ENCODE measurements at places on chromosomes 2 and 18.

DNA sequence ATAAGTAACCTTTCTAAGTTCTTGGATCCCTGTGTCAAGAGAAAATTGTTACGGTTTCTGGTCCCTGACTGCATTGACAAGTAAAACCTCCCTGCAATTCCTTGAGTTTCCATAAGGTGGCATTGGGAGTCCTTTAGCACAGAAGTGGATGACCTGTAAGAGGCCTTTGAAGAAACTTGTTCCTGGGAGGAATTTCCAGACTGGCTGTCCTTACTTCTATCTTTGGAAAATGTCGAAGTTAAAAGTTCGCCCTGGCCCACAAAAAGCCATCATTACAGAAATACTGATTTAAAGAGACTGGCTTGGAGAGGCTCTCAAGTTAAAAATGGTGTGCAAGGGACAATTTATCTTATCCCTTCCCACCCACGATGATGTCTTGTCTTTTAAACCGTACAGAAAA lies 218.4 kb downstream of the CDH20 start:
- DNase-seq: no peak

- no peak for DNase-seq
Observed at GRCh38 chr2:115771516-115771915, 1329.1 kb downstream of the DPP10 start.

GRCh38 chr18:31393286-31393685 lies 16.7 kb downstream of the DSG4 start:
- DNase-seq: no peak

DNA sequence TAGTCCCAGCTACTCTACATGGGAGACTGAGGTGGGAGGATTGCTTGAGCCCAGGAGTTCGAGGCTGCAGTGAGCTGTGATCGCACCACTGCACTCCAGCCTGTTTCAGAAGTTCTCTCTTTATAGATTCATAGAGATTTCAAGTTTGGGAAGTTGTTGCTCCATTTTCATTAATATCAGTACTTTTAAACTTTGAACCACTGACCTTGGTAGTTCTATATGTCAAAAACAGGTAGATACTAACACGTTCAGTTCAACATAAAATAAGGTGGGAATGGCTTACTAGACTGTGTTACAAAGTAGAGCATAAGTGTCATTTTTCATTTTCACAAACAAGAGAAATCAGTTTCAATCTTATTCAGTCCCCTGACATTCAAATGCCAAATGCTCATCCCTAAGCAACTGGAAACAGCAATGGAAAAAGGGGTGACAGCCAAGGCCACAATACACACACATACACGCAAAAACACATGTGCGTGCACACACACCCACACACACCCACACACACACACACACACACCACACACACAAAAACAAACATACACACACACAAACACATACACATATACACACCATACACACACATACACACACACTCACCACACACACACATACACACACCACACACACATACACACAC lies 71.7 kb downstream of the PIEZO2 start:
- DNase-seq: no peak

- no peak for DNase-seq
Observed at GRCh38 chr2:227720680-227721079, 2.9 kb upstream of the SLC19A3 start.

- DNase-seq: no peak
Observed at GRCh38 chr2:75710220-75710576, 517 bp downstream of the GCFC2 start.

DNA sequence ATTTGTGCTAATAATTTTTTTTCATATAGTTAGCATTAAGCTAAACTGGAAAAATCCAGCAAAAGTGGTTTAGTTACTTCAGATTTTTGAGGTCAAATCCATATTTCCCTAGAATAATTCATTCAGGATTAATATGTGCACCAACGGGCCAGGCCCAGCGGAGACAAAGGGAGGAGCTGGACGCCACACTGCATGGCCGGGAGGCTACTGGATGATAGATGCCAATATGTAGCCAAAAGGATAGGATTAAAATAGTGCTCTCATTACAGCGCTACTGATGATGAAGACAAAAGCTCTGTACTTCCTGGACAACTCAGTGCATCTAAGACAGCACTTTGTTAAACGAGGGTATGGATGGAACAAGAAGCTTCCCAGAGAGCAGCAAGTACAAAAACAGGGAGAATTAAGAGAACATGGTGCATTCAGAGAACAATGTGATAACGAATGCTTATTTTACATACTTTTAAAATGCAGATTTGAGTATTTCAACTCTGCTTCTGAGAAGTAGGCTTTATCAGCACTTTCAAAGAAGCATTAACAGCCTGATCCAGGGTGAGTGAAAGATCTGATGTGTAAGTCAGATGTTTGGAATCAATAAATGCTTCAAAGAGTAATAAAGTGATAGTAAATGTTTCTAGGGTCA lies 39.8 kb downstream of the PPP4R1 start:
- no peak for DNase-seq

DNA sequence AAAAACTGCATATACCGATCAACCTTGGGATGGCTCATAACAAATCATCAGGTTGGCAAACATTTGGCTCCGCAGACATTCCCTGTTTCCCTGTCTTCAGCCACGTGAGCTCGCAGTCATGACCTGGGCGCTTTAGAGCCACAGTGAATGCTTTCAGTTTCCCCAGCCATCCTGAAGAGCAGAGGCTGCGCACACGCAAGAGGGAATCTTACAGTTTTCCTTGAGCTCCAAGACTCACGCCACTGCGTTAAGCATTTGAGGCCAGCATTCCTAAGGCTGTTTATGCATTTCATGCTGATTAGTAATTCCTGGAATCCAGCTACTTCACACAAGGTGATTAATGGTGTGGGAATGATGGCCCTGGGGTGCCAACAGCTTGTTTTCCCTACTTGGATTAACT lies 95.1 kb downstream of the MTCL1 start:
- DNase-seq: no peak

DNA sequence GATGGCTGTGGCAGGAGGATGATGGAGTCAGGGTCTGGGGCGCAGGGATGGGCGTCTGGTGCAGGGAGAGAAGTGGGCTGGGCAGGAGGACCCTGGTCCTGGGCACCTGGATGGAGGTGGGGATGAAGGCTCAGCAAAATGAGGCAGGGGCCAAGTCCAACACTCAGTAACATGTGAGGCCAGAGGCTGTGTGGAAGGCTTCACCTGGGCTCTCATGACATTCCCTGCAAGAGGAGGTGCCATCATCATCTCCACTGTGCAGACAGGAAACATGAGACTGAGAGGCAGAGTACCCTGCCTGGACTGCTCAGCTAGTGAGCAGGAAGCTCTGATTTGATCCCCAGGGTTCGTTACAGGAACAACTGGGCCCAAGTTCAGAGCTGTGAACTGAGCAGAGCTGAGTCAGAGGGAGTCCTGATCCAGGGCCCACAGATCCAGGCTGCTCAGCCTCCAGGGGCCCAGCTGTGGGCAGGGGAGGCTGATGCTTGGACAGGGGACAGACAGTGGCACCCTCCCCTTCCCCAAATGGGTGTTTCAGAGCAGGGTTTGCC lies 36.9 kb downstream of the HJURP start:
- no peak for DNase-seq

DNA sequence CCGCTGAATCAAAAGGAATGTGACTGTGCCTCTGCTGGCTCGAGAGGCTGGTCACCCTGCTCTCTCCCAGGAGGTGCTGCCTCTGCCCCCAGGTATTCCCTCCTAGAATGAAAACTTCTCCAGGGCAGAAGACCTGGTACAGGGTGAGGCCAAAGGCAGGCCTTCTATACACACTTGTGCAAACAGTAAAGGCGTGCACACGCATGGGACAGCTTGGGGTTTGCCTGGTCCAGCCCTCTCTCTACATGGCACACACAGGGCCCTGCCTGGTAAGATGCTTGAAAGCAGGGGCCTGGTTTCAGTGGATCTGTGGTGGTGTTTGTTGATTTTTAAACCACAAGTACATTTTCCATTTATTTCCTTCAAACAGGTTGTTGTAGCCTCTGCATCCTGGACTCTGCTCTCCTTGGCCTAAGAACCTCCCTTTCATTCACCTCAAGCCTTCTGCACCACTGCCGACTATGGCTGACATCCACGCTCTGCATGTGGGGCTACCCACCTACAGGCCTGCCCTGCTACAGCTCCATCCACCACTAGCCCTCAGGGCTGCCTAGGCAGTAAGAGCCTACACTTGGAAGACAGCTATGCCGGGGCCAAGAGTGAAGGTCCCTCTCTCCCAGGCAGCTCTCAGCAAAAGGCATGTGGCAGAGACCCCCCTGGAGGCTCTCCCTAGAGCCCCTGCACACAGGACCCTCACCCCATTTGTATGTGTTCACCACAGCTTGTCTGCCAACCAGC lies 190.7 kb downstream of the ZBTB7C start:
- no peak for DNase-seq

DNA sequence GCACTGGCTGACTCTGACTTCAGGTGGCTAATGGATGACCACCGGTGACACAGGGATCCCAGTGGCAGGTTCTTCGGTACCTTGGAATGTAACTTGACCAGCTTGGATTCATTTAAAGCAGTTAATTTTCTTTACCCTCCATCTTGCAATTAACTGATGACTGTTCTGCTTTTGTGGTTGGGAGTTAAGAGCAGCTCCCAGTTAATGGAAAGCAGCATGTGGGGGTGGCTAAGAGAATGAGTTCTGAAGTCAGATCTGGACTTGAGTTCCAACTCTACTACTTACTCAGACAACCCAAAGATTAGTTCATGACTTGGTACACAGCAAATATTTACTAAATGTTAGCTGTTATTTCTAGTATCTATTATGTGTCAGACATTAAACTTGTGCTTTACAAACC lies 58.5 kb downstream of the FAM228A start:
- DNase-seq: no peak

DNA sequence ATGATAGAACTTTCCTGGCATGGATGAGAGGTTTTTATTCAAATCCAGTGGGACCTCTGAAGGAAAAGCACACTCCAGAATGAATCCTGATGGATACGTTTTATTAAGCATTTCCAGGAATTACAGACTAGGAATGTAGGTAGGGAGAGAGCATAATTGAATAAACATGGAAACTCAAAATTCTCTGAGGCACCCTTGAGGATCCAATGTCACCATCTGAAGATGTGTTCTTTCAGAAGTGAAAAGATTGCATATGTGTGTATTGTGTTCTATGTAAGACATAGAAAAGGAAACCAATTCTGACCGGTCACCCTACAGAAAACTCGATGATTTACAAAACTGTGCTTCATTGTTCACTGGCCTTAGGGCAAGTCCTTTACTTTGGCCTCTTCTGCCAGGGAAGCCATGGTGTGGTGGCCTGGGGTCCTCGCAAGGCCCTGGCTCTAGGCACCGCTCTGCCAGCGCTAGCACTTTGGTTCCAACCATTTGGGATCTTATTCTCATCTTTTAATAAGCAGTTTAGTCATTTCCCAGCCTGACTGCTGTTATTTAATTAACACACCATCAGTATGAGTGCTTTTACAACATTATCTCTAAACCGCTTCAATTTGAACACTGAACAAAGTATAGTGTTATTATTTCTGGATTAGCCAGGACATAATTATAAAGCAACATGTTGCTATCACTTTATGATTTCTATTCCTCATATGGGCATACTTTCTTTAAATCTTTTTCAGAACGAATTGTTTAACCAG lies 4.5 kb upstream of the GKN1 start:
- no peak for DNase-seq

GRCh38 chr18:57619876-57620275 lies 1.8 kb downstream of the NARS1 start:
- DNase-seq: no peak

DNA sequence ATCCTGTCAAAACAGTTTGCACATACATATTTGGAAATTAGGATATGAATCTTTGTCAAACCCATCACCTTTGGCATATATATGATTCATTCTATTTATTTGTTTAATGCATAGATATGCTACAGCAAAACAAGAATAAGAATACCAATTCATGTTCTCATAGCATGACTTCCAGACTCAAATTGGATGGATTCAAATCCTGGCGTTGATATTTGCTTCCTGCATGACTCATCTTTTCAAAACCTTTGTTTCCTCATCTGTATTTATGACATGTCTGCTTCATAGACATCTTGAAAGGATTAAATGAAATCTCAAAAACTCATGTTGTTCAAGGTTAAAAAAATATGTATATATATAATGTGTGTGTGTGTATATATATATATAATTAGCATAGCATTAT lies 261.3 kb downstream of the MBD5 start:
- DNase-seq: no peak

GRCh38 chr18:49920731-49921130 lies 107.4 kb upstream of the ACAA2 start:
- no peak for DNase-seq

DNA sequence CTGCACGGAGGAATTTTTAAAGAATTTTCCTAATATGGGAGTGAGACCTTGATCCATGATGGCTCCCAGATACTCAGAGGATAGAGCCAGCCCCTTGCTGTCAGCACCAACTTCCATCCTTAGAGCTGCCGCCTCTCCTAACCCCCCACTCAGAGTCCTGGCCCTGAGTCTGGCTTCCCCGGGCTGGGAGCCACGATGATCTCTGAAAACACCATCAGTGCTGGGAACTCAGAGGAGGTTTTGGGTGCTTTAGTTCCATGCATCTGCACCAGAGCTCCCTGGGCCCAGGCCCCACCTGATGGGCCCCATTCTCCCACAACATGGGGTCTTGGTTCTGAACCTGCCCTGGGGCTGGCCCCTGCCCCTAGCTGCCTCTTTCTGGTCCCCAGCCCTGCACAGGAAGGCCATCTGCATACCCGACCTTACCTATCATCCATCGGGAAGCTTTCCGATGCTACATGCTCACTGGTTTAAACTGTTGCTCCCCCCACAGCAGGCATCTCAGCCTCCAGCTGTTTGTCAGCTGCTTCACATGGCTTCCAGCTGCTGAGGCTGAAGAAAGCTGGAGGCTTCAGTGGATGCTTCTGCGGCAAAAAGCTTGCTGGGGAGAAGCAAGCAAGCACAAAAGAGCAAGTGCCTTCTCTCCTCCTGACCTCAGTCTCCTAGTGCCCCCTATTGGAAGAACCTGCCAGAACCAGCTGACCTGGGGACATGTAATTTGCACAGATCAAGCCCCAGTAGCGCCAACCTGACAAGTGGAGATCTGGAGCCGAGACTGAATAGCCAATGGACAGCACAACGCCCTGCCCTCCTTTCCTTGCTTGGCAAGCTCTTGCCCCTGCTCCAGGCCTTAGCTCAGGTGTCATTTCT lies 24.2 kb upstream of the RHOB start:
- no peak for DNase-seq

DNA sequence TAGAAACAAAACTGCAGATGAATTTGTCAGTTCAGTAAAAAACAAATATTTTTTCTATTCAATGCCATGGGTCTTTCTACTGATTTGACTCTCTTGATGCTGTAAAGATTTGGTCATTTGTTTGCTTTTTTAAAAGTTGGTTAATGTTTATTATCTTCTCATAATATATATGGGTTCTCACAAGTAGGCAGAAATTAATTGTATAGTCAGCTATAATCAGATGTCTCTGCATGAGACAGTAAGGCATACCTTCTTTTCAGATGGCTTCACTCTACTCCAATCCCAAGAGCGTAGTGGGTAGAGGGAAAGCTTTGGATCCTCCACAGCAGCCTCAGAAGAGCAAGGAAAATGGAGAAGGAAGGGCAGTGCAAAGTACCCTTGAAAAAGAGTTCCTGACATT lies 1202.9 kb upstream of the CELF4 start:
- DNase-seq: no peak

GRCh38 chr18:78975699-78976335 lies 3.8 kb upstream of the SALL3 start:
- DNase-seq: no peak

GRCh38 chr2:37659723-37660122 lies 11.7 kb downstream of the CDC42EP3 start:
- no peak for DNase-seq

- DNase-seq: no peak
Observed at GRCh38 chr2:101509499-101510284, 34.8 kb upstream of the RFX8 start.
